Activated CD8-positive, alpha-beta memory T cell treated with anti-CD3 and anti-CD28 coated beads, Interleukin-2, amount 10 ng/mL, durations not matched to agents 7 days and 5 days (primary cell): ENCODE measurements at places on chromosomes 2 and 18.
A peak's percentile ranks its signal among the peaks of the same experiment; 100 is the strongest.

DNA sequence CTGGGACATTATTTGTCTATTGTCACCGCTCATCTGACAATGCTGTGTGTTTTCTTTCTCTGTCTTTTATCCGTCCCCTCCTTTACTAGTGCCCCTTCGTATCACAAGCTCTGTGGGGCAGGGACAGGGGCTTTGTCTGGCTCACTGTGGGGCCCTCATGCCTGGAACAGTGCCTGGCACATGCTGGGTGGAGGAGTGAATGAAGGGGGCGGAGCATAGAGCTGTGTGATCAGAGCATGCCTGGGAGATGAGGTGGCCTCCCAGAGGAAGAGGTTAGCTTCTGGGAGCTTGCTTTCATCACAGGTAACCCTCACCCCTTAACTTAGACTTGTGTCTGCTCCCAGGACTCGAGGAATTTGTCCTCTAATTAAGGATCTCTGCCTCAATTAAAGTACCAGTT, 16.4 kb downstream of the MTCL1 start:
- DNase-seq = no peak

- DNase-seq = peak; percentile 36
These were observed 31.2 kb downstream of the GPC1 start for GRCh38 chr2:240466579-240467148.

GRCh38 chr2:234329202-234329960, 167.5 kb downstream of the ARL4C start:
- no peak for DNase-seq

- DNase-seq = no peak
These were observed 65.5 kb downstream of the MTX2 start for GRCh38 chr2:176334729-176335128.

DNA sequence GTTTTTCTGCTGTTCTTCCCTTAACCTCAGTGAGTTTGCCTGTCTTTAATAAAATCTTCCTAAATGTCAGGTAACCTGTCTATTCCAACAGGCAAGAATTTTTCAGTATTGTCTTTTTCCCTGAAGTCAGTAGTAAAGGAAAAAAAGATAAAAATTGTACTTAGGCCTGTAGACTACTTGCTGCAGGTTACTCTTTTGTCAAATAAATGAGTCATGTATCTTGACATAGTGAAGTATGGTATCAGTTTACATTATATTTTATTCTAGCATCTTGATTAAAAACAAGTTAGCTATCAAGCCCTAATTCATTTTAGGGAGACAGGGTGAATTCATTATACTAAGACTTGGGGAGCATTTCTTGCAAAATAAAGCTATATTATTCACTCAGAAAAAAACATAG, 59.8 kb downstream of the ITGA4 start:
- no peak for DNase-seq

DNA sequence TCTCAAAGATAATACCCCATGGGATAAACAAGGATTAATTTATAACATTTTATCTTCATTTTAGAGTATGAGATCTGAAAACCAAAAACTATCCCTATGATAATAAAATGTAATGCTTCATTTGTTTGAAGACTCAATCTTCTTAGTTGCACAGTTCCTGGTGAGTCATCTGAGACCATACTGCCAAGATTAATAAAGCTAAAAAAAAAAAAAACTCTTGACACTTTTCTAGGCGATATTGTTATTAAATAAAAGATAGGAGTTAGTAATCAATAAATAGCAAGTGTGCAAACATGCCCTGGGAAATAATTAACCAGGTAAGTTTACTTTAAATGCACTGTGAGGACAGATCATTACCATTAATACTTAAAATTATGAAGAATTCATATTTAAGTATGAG, 83.9 kb downstream of the RPE start:
- no peak for DNase-seq

- no peak for DNase-seq
These were observed 204.5 kb downstream of the ZFP36L2 start for GRCh38 chr2:43021791-43022509.

DNA sequence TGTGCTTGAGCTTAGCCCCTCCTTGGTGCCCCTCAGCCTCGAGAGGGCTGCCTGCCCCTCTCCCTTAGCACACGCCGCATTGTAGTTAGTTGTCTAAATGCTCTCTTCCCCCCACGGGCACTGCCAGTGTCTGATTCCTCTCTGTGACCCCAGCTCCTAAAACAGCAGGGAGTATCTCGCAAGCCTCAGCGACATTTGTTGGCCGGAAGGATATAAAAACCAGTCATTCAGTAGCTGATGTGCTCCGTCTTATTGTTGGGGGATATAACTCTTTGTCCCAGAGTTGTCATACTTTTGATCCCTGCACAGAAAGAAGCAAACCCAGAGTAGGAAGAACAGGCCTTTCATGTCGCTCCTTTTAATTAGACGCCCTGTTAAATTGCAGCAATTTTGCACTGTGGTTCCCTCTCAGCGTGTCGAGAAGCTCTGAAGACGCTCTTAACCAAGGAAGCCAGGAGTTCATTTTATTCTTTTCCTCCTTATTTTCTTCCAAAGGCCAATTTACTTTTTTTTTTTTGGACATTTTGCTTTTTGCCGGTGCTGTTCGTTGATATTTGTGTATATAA, 201.8 kb downstream of the KLHL29 start:
- no peak for DNase-seq

- DNase-seq = no peak
These were observed 36.3 kb downstream of the ACVR1 start for GRCh38 chr2:157839822-157840221.

GRCh38 chr2:196293751-196294515, 122.6 kb upstream of the STK17B start:
- DNase-seq = no peak

DNA sequence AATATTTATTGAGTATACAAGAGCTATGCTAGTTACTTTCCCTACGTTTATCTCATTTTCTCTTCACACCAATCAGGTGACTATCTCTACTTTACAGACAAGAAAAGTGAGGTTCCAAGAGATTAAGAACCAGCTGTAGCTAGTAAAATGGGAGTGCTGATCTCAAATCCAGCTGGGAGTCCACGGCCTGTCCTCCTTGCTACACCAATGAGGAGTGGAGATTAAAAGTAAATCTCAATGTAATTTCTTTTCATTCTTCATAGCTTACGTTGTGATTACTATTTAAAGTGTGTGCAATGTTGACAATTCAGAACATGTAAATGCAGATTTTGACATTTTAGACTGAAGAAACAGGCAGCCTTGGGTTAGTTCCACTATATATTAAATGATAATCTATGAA, 53.9 kb upstream of the NRP2 start:
- DNase-seq = no peak

- no peak for DNase-seq
These were observed 94.0 kb upstream of the STON1 start for GRCh38 chr2:48435909-48436308.
